ENCODE measurements at places on chromosomes 5 and 9.

DNA sequence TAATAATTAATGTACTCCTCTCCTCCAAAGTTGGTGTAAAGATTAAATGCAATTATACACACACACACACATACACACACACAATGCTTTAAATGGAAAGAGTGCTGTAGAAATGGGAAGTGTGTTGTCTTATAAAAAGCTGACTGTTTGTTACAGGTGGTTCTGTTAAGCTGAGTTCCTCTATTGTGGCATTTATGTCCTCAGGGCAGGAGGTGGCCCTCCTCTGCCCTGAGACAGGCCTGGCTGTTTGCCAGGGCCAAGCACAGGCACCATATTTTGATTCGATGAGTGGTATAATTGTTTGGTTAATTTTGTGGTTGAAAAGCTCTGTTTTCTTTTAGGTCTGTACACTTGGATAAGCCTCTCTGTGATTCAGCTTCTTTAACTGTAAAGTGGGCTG, 573.9 kb downstream of the KIF4B start:
- no peak for DNase-seq

DNA sequence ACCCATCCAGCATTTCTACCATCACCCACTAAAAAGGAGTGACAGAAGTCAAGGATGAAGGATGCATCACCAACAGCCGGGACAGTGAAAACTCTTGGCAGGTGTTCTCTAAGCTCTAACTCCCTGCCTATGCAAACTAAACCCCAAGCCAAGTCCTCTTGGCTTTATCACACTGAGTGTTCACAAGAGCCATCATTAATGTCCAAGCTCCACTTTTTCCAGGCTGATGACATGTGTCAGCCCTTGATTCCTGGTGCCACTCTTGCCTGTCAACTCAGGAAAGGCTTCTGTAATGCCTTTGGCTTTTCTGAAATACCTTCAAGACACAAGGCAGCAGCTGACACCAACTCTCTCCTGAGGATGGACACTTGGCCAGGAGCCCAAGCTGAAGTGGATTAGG, 86.9 kb downstream of the NR6A1 start:
- DNase-seq: no peak

DNA sequence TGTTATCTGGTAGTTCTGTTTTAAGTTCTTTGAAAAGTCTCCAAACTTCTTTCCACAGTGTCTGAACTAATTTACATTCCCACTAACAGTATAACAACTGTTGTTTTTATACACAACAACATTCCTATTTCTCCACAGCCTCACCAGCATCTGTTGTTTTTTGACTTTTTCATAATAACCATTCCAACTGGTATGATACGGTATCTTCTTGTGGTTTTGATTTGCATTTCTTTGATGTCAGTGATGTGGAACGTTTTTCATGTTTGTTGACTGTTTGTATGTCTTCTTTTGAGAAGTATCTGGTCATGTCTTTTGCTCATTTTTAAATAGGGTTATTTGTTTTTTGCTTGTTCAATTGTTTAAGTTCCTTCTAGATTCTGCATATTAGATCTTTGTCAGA, 12.6 kb upstream of the GRAMD2B start:
- DNase-seq: no peak

- peak; percentile 3 for DNase-seq
These were observed 172.0 kb downstream of the MELK start for GRCh38 chr9:36744678-36745077.

- DNase-seq: no peak
These were observed 3.9 kb downstream of the IRX2 start for GRCh38 chr5:2747363-2748162.

- DNase-seq: no peak
These were observed 2.3 kb downstream of the SSBP2 start for GRCh38 chr5:81748556-81748955.

DNA sequence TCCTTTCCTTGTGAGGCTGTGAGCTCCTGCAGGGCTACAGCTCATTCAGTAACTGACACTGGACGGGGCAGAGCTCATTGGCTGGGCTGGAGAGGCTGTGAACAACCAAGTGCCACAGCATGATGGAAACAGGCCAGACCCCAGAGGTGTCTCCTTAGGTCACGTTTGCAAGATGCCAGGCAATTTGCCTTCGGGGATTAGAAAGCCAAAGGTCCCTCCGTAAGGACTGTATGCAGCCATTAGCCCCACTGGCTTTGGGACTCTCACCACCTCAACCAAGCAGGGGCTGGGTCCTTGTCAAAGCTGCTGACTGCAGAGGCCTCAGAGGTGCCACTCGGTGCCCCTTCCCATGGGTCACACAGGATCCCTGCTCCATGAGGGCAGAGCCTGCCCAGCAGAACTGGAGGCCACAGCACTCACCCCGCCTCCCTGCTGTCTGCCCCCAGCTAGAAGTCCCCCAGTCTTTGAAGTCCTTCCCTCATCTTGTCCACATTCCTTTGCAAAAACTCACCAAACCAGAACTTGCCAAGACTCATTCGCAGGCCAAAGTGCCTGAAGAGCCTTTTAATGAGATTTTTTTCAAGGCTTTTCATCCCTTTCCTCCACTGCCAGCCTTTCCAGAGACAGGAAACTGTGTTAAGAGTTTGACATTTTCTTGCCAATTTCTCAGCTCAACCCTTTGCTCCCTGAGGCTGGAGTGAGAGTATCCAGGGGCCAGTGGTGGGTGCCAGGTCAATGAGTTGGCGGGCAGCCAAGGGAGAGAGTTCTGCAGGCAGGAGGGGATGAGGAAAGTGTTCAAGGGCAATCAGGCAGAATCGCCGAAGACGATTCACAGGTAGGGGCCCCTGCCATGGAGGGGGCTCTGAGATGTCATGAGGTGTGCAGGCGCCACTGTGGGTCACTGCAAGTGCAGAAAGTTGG, 39.7 kb upstream of the SLC25A51 start:
- DNase-seq: peak; percentile 92

DNA sequence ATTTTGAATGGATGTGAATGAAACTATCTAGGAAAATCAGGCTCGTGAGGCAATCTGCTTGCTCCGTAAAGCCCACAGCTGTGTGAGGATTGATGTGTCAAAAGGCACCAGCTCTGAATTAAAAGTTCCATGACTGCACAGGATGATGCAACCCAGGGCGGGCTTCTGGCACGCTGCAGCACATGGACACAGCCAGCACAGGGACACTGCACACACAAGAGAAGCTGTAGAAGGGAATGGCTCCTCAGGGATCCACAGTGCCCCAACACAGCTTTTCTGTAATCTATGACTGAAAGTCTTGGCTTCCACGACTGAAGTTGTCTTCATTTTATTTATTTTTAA, 151.0 kb downstream of the GCNT1 start:
- no peak for DNase-seq

DNA sequence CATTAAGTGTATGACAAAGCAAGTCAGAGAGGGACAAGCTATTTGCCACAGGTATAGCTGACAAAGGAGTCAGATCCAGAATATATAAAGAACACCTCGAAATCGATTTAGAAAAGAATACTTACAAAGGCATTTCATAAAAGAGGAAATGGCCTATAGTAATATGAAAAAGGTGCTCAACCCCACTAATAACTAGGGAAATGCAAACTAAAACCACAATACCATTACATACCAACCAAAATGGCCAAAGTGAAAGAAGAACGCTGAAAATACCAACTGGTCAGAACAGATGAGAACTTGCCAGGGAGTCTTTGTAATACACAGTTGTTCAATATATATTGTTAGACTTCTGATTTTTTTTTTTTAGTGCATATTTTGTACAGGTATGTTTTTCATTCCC, 152.9 kb downstream of the CDC42SE2 start:
- DNase-seq: no peak

DNA sequence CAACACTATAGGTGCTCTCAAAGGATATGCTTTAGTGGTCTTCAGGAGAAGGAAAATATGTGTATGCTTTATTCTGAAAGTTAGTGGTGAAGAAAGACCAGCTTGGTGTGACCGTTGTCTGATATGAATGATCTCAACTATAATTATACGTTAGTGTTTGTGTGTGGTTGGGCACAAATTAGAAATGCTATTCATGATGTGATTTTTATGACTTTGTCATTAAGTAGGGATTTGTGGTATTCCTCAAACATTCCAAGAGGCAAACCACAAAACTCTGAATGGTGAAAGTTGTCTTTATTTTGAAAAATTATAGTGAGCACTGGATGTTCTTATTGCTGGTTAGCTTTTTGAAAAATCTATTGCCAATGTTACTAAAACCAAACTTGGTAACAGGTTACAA, 6.2 kb upstream of the F2R start:
- peak; percentile 70 for DNase-seq
